ENCODE measurements at places on chromosomes 4 and X.

DNA sequence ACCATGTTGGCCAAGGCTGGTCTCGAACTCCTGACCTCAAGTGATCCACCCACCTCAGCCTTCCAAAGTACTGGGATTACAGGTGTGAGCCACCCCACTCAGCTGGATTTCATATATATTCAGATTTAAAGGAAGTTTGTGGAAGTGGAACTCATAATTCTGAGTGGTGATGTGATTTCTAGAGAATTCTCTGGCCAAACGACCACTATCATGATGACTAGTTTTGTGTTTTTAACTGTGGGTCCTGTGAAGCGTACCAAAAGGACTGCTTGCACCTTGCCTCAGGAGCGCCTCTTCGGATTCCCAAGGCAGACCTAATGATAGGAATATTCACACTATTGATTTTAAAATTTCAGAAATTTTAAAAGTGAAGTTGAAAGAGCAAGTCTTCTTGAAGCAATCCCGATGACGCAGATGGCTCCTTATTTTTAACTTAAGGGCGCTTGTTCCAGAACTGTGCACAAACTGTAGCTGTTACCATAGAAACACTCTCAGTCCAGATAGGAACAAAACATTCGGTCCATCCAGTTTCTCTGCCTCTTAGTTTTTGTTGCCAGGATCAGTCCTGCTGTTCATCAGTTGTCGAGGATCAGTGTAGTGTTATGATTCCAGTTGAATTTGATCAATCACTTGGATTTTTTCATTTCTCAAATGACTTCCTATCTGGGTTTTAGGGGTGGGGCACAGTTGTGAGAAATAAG is 51.7 kb upstream of the CLCN4 start:
- H3K4me1 ChIP-seq, result peaks cover 42% of the 10 kb centered on the region
- no peaks in the 10 kb centered on the region for H3K27me3 ChIP-seq
- no peak overlapping the region for H3K27ac ChIP-seq
- peaks cover 21% of the 10 kb centered on the region for H3K36me3 ChIP-seq
- DNase-seq, result no peak

- H3K4me1 ChIP-seq, result no peaks in the 10 kb centered on the region
- DNase-seq, result no peak
- no peaks in the 10 kb centered on the region for H3K36me3 ChIP-seq
- H3K27me3 ChIP-seq, result peaks cover 9% of the 10 kb centered on the region
- no peak overlapping the region for H3K4me3 ChIP-seq
These were observed 8.8 kb downstream of the TMPRSS11D start for GRCh38 chr4:67874986-67875385.

- H3K4me3 ChIP-seq, result no peak overlapping the region
- H3K27me3 ChIP-seq, result no peaks in the 10 kb centered on the region
- no peaks in the 10 kb centered on the region for H3K36me3 ChIP-seq
- no peak for DNase-seq
- H3K27ac ChIP-seq, result no peak overlapping the region
These were observed 23.7 kb downstream of the PLP1 start for GRCh38 chrX:103800318-103800717.

GRCh38 chr4:120517966-120518365 is 404.6 kb downstream of the PRDM5 start:
- no peaks in the 10 kb centered on the region for H3K27me3 ChIP-seq
- no peaks in the 10 kb centered on the region for H3K4me1 ChIP-seq
- no peak for DNase-seq
- no peak overlapping the region for H3K27ac ChIP-seq
- H3K36me3 ChIP-seq, result no peaks in the 10 kb centered on the region
- H3K4me3 ChIP-seq, result no peak overlapping the region

GRCh38 chrX:140664939-140665338 is 44.6 kb upstream of the LINC00632 start:
- DNase-seq, result no peak
- no peak overlapping the region for H3K27ac ChIP-seq
- H3K4me1 ChIP-seq, result no peaks in the 10 kb centered on the region
- H3K27me3 ChIP-seq, result no peaks in the 10 kb centered on the region

DNA sequence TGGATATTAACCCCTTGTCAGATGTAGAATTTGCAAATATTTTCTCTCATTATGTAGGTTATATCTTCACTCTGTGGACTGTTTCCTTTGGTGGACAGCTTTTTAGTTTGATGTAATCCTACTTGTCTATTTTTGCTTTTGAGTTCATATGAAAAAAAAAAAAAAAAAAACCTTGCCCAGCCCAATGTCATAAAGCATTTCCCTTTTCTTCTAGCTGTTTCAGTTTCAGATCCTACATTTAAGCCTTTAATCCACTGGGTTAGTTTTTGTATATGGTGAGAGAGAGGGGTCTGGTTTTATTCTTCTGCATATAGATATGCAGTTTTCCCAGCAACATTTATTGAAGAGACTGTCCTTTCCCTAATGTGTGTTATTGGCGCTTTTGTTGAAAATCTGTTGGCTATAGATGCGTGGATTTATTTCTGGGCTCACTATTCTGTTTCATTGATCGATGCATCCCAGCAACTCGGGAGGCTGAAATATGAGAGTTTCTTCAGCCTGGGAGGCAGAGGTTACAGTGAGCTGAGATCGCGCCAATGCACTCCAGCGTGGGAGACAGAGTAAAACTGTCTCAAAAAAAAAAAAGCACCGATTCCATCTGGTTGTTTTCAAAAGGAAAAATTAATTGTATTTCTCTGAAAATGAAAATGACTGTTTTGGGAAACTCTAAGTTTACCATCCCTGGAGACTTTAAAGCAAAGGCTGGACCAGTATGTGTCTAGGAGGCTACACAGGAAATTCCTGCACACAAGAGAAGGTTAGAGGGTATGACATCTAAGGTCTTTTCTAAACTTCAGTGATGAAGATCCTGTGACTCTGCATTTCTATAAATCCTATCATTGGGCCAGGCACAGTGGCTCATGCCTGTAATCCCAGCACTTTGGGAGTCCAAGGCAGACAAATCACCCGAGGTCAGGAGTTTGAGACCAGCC is 35.6 kb downstream of the STEEP1 start:
- no peak for DNase-seq
- no peak overlapping the region for H3K4me3 ChIP-seq
- peaks cover 5% of the 10 kb centered on the region for H3K36me3 ChIP-seq
- no peaks in the 10 kb centered on the region for H3K27me3 ChIP-seq
- peaks cover 1% of the 10 kb centered on the region for H3K4me1 ChIP-seq

GRCh38 chr4:11223311-11223710 is 205.4 kb downstream of the HS3ST1 start:
- no peaks in the 10 kb centered on the region for H3K27me3 ChIP-seq
- no peaks in the 10 kb centered on the region for H3K4me1 ChIP-seq
- H3K36me3 ChIP-seq, result no peaks in the 10 kb centered on the region
- no peak for DNase-seq
- no peak overlapping the region for H3K4me3 ChIP-seq
- H3K27ac ChIP-seq, result no peak overlapping the region

DNA sequence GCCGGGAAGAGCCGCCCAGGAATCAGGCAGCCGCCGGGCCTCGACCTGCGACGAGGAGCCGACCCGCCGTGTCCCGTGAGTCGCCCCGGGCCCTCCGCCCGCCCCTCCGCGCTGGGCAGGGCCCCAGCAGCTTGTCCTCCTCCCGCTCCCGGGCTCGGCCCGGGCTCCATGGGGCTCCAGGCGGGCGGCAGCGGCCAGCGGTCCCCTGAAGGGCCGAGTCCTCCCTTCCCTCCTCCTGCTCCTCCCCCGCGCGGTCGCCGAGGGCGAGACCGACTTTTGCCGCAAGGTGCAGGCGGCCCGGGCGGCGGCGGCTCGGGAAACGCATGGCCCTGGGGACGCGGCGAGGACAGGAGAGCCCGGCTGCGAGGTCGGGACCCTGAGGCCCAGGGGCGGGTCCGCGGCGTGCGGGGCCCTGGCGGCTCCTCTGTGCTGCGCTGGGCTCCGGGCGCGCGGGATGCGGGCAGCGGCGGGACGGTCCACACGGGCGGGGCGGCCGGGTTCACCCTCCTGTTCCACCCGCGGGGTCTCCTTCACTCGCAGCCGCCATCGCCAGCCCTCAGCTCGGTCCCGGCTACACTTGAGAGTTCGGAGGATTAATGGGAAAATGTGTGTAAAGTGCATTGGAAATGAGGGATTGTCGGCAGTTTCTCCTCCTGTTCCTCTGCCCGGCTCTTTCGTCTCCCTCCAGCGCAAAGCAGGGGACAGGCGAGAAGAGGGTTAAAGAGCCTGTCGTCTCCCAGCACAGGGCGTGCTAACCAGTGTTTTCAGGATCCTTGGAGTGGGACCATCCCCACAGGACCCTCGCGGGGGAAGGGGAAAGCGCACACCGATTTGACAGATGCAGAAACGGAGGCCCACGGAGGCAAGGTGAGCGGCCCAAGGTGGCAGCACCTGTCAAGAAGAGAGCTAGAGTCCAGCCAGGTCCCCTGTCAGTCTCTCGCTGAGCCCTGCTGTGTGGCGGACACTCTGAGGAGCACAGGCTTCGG is 16.6 kb upstream of the ZNF718 start:
- peaks cover 19% of the 10 kb centered on the region for H3K27me3 ChIP-seq
- no peak overlapping the region for H3K27ac ChIP-seq

DNA sequence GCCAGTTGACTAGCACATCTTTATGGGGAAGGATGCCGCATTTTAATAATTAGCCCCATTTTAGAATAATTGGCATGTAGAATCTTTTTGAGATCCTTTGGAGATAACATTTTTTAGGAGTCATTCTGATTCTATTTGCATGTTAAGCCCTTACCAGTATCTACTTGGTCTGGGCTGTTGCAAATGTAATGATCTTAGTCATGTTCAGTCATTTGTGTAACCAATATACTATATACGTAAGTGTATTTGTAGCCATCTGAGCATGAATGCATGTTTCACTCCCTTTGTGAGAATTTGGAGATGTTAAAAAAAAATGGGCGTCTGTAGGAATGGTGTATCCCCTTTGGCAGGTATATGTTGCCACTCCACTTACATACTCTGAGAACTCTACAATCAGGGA is 119.1 kb downstream of the TEX13A start:
- H3K27me3 ChIP-seq, result no peaks in the 10 kb centered on the region
- no peak for DNase-seq
- H3K27ac ChIP-seq, result no peak overlapping the region

- no peak overlapping the region for H3K27ac ChIP-seq
- H3K4me3 ChIP-seq, result no peak overlapping the region
- H3K27me3 ChIP-seq, result peaks cover 12% of the 10 kb centered on the region
- H3K36me3 ChIP-seq, result no peaks in the 10 kb centered on the region
These were observed 128.6 kb downstream of the SHROOM3 start for GRCh38 chr4:76563454-76564122.

DNA sequence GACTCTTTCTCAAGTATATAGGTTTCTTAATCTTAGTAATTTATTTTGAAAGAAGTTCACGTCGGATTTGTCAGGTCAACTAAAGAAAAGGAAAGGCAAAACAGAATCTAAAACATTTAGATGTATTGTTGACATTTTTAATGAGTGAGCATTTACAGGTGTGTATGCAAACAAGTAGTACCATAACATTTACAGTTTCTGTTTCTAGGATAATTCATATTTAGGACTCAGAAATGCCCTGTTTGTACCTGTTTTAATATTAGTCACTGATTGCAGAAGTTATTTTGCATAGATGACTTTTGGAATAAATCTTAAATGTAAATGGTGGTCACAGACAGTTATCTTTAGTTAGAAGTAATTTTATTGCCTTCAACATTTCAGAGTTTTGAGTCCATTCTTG is 151.3 kb upstream of the NUDT6 start:
- no peak for DNase-seq
- no peak overlapping the region for H3K27ac ChIP-seq
- H3K4me3 ChIP-seq, result no peak overlapping the region
- no peaks in the 10 kb centered on the region for H3K27me3 ChIP-seq
- no peaks in the 10 kb centered on the region for H3K4me1 ChIP-seq
- no peaks in the 10 kb centered on the region for H3K36me3 ChIP-seq

- H3K36me3 ChIP-seq, result no peaks in the 10 kb centered on the region
- no peaks in the 10 kb centered on the region for H3K4me1 ChIP-seq
- no peak for DNase-seq
- no peak overlapping the region for H3K4me3 ChIP-seq
- H3K27ac ChIP-seq, result no peak overlapping the region
- H3K27me3 ChIP-seq, result no peaks in the 10 kb centered on the region
These were observed 147.2 kb downstream of the SPCS3 start for GRCh38 chr4:176467001-176467400.
